NCI-H1092 (cell line): ENCODE measurements at places on chromosomes 7 and 10.

- DNase-seq = no peak
These were observed 185.2 kb downstream of the AVL9 start for GRCh38 chr7:32680259-32681173.

GRCh38 chr10:24681572-24682088 lies 42.1 kb downstream of the ARHGAP21 start:
- DNase-seq = no peak

GRCh38 chr7:133364959-133365690 lies 112.2 kb downstream of the EXOC4 start:
- DNase-seq = no peak

- peak; percentile 60 for DNase-seq
These were observed 500 bp downstream of the CUL1 start for GRCh38 chr7:148699024-148699781.

- no peak for DNase-seq
These were observed 84.8 kb downstream of the OAT start for GRCh38 chr10:124333931-124334330.

DNA sequence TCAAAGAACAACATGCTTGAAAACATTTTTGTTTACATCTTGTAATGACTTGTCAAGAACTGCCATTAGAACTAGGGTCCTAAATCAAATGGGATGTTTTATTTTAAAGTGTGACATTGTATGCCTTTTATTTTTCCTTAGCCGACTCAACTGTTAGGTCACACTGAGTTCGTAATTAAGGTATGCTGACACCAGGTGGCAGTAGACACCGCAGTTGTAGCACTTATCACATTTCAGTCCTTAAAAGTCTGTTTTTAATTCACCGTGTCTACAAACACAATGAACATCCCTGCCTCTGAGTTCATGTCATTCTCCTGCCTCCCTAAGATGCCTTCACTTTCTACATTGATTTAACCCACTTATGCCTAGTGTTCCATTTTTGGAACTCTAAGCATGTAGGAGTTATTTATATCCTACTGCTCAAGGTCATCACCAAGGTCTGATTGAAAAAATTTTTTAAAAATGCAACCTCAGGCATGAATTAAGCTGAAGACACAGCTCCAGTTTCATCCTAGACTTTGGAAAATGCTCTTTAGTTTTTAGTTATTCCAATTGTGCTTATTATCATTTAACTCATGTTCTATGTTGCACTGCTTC lies 186.1 kb downstream of the BMPER start:
- DNase-seq = no peak
